ENCODE measurements at places on chromosomes 5 and 9.

DNA sequence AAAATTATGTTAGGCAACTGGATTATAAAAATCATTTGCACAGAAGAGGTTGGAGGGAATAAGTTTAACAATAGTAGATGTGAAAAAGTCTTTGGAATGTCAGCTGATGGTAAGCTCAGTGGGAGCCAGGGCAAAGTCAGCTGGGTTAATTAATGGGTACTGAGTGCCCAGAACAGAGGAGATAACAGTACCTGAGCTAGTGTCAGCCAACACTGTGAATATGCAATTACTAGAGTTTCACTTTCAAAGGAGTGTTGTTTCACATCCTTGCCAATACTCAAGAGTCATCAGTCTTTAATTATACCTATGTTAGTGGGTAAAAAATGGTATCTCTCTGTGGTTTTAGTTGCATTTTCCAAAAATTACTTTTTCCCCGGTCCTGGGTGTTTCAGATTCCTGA, 135.1 kb downstream of the KIF4B start:
- no peak for DNase-seq

GRCh38 chr5:126480824-126481223, 57.6 kb downstream of the GRAMD2B start:
- no peak for DNase-seq

- no peak for DNase-seq
Observed at GRCh38 chr5:16794269-16794913, 141.7 kb downstream of the MYO10 start.

GRCh38 chr9:121317737-121318630, 50.0 kb downstream of the GSN start:
- no peak for DNase-seq

DNA sequence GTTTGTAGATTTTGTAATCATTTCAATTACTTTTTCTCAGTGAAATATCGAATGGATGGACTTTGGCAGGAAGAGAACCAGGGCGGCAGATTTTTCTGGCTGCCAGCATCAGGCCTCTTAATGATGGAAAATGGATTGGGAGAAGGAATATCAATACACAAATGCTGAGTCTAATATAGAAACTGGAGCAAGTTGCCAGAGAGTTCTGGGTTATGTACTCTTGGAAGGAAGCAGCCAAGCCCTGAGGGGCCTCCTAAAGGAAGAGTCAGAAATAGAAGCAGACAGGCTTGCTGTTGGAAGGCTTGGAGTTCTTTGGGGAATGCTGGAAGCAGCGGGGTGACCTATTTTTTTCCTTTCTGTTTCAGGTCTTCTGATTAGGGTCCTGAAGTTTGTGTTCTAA, 428.6 kb downstream of the DMAC1 start:
- DNase-seq: no peak

- no peak for DNase-seq
Observed at GRCh38 chr9:98897745-98898144, 46.0 kb upstream of the COL15A1 start.

GRCh38 chr5:160480652-160481051, 59.0 kb downstream of the PTTG1 start:
- no peak for DNase-seq

DNA sequence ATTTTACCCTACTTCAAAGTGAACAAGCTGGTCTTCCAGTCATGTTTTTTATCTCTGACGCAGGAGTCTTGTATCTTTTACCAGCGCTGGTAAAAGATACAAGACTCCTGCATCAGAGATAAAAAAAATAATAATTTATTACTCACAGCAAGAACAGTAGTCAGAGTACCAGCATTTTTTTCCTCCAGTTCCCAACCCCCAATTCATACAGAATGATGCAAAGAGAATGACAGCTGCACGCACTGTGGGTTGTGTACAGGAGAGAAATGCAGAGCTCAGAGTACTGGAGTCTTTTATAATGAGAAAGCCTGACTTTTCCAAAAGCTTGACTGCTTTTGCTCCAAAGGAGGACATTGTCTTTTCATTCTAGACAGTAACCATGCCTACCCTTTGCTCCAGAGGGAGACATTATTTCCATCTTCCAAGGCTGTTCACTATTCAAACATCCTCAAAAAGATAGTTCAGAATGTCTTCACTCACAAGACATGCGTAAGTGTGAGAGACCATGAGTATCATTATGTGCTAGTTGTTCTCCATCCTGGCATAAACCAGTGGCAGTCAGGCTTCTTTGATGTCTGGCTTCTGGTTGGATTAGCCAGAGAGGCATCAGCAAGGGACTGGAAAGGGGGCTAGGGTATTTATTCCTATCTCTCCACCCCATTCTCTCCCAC, 14.3 kb upstream of the RANBP6 start:
- DNase-seq: no peak

DNA sequence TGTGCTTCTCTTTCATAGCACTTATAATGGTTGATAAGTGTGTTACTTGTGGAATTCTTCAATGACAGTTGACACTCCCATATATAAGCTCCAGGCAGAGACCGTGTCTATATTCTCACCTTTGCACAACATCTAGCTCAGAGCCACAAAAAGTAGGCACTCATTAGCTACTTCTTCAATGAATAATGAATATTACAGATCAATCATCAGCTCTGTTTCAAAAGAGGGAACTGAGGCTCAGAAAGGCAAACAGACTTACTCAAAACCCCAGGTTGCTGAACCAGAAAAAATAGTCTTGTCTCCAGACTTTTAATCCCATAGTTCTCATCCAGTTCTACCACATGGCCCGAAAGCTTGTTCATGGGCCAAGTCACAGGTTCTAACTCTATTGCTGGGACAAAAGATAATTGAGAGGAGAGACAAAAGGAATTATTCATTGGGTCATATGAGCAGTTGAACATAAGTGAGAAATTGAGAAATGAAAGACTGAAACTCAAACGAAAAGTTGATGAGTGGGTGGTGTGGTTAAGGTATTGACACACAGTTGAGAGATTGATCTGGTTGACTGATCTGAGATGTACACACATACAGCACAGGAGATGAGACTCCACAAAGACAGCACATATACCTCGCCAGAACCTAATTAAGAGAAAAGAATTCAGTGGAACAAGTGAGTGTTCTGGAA, 381.6 kb downstream of the EFNA5 start:
- no peak for DNase-seq

- no peak for DNase-seq
Observed at GRCh38 chr9:87875831-87876545, 6.7 kb upstream of the SPATA31E1 start.

- no peak for DNase-seq
Observed at GRCh38 chr9:138103849-138104206, 226.2 kb downstream of the CACNA1B start.

DNA sequence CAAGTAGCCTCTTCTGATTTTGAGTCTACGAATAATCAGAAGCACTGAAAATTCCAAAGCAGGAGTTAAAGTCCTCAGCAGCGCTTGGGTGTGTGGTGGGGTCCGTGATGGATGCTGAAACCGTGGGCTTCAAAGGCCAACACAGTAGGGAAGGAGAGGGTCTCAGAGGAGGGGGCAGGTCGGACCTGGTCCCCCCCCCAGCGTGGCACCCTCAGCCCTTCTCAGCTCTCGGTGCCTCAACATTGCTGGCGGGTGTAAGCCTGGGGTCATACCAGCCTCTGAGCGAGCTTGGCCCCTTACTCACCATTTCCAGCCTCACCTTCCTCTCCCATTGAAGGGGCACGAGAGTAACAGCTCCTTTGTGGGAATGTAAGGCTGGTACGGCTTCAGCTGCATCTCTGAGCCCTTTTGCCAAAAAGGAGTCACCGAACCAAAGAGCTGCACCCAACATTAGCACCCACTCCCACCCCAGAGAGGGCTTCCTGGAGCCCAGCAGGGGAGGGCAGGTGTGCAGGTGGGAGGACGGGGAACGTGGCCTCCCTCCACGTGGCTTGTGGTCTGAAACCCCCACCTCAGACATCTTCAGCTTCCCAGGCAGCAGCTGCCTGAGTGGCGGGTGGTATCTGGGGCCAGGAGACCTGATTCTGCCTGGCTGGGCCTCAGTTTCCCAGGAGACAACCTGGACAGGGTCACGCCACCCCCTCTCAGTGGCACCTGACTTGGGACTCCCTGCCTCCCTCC, 6.7 kb upstream of the LCN1 start:
- DNase-seq: no peak

DNA sequence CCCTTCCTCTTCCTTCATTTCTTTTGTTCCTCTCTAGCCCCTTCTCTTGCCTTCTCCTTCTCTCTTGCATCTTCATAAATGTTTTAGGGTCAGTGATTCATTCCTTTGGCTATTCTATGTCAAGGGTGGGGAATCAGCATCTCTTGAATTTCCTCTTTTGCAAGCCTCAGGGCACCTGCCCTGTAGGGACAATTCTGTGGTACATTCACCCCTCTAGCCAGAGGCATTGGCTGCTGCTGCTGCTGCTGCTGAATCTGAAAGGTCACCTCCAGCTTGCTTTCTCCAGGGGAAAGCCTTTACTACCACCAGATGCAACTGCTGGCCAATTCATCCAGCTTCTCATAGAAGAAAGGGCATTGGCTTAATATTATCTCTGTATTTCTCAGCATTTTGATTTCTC, 87.3 kb downstream of the INSYN2B start:
- DNase-seq: no peak

- no peak for DNase-seq
Observed at GRCh38 chr5:133299021-133299420, 247.2 kb downstream of the HSPA4 start.

DNA sequence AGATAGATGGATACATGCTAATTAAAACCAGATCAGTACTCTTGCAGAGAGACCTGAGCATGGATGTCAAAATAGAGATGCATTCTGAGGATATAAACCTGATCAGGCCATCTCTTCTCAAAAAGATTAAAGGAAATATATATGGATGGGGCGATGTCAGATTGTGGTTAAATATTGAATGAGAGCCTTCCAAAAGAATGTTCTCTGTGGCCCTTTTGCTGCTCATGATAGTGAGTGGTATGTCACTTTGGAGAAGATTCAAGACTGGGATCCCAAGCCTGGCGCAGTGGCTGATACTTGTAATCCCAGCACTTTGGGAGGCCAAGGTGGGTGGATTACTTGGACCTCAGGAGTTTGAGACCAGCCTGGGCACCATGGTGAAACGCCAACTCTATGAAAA, 20.5 kb downstream of the ZNF131 start:
- DNase-seq: no peak

GRCh38 chr9:34158362-34158869, 20.4 kb upstream of the UBAP1 start:
- DNase-seq: no peak

DNA sequence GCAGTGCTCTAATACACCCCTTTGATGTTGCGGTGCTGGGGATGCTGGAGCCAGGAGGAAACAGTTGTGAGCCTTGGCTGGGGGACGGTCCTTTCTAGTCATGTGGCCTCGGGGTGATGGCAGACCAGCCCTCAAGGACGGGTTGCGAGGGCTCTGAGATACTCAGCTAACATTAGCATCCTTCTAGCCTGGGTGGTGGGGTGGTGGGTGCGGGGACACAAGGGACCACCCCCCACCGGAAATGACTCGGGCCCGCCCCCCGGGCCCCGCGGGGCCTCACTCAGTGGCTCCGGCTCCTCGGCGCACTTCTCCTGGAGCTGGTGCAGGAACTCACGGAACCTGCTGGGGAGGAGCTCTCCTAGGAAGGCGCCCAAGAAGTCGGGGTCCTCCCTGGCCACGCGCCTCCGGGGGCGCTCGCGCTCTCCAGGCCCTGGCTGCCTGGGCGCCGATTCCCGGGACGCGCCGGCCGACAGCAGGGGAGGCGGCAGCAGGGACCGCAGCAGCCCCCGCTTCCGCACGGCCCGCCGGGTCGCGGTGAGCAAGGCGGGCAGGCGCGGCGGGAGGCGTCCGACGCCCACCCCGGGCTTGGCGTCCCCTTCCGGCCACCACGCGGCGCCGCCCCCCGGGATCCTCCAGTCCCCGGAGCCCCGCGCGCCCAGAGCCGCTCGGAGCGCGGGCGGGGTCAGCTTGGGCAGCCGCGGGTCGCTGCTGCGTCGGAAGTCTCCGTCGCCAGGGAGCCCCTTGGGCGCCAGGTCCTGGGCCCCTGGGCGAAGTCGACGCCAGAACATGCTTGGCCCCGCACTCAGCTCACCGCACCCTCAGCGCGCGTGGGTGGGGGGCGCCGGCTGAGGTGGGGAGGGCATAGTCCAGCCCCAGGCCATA, 873 bp downstream of the C9orf50 start:
- no peak for DNase-seq

DNA sequence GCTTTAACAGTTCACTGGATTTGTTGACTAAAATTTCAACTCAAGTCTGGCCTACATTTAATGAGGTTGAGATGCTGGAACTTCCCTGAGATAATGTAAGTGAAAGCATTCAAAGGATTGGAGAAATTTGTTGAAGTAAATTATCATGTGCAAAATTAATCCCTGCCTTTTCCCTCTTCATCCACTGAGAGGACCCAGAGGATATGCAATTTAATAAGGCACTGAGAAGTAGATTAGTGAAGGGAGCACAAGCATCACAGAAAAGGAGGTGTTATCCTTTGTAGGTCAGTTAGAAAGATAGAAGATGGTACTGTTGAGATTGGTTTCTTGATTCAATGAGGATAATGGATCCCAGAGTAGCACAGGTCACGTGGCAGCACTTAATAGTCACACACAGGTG, 42.6 kb upstream of the ANKRD31 start:
- DNase-seq: no peak

DNA sequence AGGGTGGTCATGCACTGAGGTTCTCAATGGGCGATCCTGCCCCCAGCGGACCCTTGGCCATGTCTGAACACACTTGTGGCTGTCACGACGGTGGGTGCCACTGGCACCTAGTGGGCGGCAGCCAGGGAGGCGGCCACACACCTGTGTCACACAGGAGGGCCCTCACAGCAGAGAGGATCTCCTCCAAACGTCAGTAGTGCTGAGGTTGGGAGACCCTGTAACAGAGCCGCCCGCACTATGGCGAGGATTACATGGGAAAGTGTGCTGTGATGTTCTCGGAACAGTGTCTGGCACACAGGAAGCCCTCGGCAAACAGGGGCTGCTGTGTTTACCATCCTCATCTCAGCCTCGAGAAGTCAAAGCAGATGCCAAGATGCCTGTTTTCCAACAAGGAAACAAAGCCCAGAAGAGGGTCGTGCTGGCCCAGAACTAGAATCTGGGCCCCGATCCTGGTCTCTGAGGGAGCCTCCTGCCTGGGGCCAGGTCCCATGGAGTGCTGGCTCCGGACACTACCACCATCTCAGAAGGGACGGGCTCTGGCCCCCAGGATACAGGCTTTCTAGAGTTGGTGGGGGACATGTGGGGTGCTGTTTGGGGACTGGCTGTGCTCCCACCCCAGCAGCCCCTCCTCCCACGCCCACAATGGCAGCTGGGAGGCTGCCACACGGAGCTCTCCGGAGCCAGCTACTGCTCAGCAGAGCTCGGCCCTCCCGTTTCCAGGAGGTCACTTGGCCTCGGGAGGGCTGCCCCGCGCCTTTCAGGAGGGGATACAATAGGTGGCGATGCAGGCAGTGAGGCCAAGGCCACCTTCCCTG, 48.2 kb downstream of the DBH start:
- DNase-seq: no peak

DNA sequence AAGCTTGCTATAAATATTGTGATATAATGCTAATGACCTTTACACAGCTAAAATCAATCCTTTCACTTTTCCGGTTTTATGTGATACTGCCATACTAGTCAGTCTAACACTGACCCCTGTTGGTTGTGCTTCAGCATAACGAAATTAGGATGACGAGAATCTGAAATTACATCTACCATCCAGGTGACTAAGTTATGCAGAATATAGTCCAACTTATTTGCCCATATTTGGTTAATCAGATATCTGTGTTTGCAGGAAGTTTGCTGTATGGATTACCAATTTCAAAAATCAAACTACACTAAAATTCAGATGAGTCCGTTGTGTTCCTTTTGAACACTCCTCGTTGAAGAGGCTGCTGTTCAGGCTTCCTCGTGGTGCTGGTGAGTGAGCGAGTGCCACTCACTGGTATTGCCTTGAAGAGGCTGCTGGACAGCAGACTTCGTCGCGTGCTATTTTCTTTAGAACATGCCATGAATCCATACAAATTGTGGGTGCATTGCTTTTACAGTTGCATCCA, 32.5 kb downstream of the TENT4A start:
- DNase-seq: peak; percentile 18
